ENCODE measurements at places on chromosomes 5 and 9.

GRCh38 chr5:100779669-100780375 is 123.3 kb downstream of the ST8SIA4 start:
- no peak for DNase-seq

- no peak for DNase-seq
These were observed 35.2 kb downstream of the MVB12B start for GRCh38 chr9:126361810-126362238.

GRCh38 chr9:34578241-34579103 is 11.1 kb downstream of the CNTFR start:
- no peak for DNase-seq

DNA sequence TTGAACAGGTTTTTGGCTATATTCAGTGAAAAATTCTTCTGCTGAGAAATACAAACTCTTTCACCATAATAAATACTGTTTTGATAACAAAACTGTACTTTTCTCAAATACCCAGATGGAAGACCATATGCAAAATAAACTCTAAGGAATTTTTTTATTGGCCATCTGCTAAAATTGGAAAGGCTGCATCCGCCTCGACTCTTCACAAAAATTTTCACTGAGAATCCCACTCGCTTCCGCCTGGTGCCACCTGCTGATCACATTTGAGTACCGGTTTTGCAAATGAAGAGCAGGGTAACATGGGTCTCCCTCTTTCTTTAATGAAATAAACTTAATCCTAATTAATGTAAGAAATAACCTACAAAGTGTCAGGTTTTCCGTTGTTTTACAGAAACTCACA is 76.4 kb downstream of the TTLL11 start:
- DNase-seq = no peak

GRCh38 chr9:32877103-32877502 is 93.8 kb downstream of the TMEM215 start:
- no peak for DNase-seq

- DNase-seq = no peak
These were observed 779.0 kb upstream of the CTNND2 start for GRCh38 chr5:12683249-12683648.

GRCh38 chr9:72826996-72827949 is 125.6 kb downstream of the ALDH1A1 start:
- no peak for DNase-seq

GRCh38 chr9:7827056-7827455 is 27.5 kb upstream of the DMAC1 start:
- no peak for DNase-seq

- DNase-seq = no peak
These were observed 258.5 kb downstream of the KIAA0825 start for GRCh38 chr5:94359880-94360279.

GRCh38 chr5:10635867-10636350 is 72.0 kb downstream of the ANKRD33B start:
- no peak for DNase-seq

DNA sequence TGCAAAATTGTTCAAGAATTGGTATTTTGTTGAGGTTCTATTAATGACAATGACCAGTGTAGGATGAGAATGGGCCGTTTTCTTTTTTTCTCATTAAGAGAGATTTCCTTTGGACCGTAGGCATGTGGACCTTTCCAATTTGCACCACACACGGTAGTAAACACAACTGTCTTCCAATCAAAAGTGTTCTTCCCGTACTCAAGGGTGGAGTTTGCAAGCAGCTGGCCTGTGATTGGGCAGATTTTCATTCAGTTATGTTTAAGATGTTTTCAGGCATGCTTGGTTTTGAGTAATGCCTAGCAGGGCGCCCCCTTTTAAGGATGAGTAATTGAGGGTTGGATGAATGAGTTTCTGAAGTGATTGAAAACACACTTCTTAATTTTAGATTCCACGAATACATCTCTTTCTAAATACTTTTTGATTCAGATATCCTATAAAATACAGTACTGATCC is 2.5 kb downstream of the KDM3B start:
- peak; percentile 10 for DNase-seq

DNA sequence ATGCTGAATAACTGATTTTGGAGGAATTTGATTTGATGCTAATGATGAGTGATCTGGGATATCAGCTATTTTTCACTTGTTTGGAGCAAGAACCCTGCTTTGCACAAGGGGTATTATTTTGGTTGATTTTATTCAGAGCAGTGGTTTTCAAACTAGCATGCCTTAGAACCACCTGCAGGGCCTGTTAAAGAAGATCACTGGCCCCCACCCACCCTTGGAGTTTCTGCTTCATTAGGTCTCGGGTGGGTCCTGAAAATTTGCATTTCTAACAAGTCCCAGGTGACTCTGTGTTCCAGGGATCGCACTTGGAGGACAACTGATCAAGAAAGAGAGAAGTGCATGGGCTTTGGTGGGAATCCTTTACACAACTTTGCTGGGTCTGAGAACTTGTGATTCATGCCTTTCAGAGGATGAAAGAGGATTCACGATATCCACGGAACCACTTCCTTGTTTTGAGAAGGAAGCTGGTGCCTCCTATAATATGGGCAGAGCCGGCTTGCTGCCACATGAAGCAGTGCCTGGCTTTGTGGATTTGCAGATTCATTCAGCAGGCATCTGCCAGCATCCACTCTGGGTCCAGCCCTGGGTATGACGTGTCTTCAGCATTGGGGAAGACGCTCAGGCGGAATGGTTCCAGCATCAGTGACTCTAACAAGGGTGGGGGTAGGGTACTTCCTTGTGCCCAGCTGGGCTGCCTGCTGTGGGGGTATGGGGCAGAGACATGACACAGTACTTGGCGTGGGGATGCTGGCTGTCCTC is 106.6 kb upstream of the PITX1 start:
- DNase-seq = no peak

GRCh38 chr5:112996830-112997374 is 20.3 kb downstream of the DCP2 start:
- no peak for DNase-seq

GRCh38 chr5:80904533-80905187 is 55.5 kb upstream of the RASGRF2 start:
- DNase-seq = no peak

DNA sequence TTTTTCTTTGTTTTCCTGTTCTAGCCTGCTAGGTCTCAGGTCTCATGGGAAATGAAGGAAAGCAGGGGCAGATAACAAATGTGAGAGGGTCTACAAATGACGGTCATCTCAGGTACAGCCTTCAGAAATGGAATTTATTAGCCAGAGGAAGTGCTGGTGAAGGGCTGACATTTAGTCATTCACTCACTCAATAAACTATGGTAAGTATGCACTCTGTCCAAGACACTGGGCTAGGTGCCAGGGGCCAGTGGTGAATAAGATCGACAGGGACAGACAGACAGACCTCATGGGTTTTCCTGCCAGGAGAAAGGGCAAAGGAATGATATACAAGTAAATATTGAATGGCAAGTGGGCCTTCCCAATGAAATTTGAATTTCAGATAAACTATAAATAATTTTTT is 6.3 kb downstream of the PDE6A start:
- DNase-seq = no peak
